ENCODE measurements at places on chromosomes 12 and 14.

DNA sequence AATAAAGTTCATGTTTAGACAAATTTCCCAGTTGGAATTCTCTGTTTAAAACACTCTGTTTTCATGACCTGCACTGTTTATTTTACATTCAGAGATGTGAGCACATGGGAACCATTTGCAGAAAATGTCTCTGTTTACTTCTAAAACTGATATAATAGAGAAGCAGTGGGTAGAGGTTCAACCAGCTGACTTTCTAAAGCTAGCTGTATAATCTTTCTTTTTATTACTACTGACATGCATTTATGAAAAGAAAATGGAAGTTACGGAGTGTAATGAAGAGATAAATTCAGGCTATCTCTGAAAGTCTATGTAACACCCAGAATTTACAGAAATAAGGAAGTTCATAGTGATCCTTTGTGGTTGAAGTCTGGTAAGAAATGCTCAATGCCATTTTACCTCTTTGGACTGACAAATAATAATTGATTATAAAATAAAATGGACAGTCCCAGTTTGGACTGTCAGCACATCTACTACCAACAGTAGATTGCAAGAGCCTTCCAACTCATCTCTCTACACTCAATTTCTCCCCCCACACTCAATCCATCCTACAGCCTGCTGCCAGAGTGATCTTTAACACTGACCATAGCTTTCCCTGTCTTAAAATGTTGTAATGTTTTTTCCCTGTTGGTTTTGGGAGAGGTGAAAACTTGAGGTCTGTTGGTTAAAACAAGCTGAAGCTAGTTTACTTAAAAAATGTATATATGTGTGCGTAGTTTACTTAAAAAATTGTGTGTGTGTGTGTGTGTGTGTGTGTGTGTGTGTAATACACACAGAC, 137.4 kb downstream of the AEBP2 start:
- no peaks in the 10 kb centered on the region for H3K4me1 ChIP-seq
- H3K4me3 ChIP-seq = no peak overlapping the region
- no peaks in the 10 kb centered on the region for H3K36me3 ChIP-seq

DNA sequence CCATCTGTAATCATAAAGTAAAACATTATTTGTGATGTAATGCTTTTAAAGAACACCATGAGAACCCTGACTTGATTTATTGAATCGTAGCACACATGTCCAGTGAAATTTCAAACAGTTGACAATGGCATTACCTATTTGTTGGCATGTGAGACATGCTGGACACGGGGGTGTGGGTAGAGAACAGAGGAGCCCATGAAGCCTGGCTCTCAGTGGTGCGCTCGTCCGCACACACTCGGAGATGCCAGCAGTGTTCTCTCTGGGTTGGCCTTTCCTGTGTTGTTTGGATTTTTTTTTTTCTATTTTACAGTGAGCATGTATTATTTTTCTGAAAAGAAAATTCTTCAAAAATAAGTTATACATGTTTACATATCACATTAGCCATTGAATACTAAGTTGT, 78.2 kb downstream of the PPP2R5C start:
- no peak overlapping the region for H3K27ac ChIP-seq
- no peak for DNase-seq
- H3K4me1 ChIP-seq = peaks cover 5% of the 10 kb centered on the region
- H3K36me3 ChIP-seq = peaks cover 9% of the 10 kb centered on the region

DNA sequence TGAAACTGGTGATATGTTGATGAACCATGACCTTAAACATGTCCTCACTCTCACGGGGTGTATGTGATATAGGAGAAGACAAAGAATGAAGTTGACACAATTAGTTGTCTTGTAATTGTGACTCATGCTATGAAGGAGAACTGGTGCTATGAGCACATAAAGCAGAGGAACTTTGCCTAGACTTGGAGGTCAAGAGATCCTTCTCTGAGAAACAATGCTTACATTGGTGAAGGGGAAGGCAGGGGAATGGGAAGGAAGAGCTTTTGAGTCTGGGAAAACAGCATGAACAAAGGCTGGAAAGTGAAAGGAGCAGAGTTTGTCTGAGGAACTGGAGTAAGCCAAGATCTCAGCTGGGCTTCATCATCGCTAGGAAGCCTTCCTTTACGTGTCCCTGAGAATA, 83.2 kb downstream of the MYRFL start:
- peaks cover 3% of the 10 kb centered on the region for H3K4me1 ChIP-seq
- H3K4me3 ChIP-seq = no peak overlapping the region
- no peaks in the 10 kb centered on the region for H3K36me3 ChIP-seq
- H3K27ac ChIP-seq = no peak overlapping the region

GRCh38 chr14:68951035-68951797, 27.9 kb downstream of the ACTN1 start:
- H3K27me3 ChIP-seq = no peaks in the 10 kb centered on the region
- H3K27ac ChIP-seq = no peak overlapping the region
- peaks cover 9% of the 10 kb centered on the region for H3K4me1 ChIP-seq
- peaks cover 30% of the 10 kb centered on the region for H3K36me3 ChIP-seq

- no peaks in the 10 kb centered on the region for H3K27me3 ChIP-seq
- no peak overlapping the region for H3K4me3 ChIP-seq
- no peak for DNase-seq
- H3K27ac ChIP-seq = no peak overlapping the region
- no peaks in the 10 kb centered on the region for H3K4me1 ChIP-seq
These were observed 69.9 kb downstream of the TBX3 start for GRCh38 chr12:114614040-114614439.

DNA sequence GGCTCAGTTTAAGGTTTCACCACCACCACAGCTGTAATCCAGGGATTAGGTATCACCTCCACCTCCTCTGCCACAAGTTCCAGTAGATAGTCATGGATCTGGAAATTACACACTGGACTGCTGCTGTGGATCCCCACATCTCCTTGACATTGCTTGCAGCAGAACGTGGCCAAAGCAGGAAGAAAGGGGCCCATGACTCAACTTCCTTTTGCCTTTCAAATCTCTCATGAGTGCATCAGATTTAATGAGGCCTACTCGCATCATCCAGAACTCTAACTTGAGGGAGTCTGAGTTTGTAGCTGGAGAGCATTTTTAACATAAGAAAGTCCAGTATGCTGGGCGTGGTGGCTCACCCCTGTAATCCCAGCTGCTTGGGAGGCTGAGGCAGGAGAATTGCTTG, 29.2 kb upstream of the TMED10 start:
- no peak for DNase-seq
- no peak overlapping the region for H3K27ac ChIP-seq
- H3K27me3 ChIP-seq = no peaks in the 10 kb centered on the region
- no peaks in the 10 kb centered on the region for H3K36me3 ChIP-seq

- H3K4me1 ChIP-seq = no peaks in the 10 kb centered on the region
- no peaks in the 10 kb centered on the region for H3K27me3 ChIP-seq
- no peaks in the 10 kb centered on the region for H3K36me3 ChIP-seq
- H3K4me3 ChIP-seq = no peak overlapping the region
- H3K27ac ChIP-seq = no peak overlapping the region
- DNase-seq = no peak
These were observed 202.2 kb downstream of the KTN1 start for GRCh38 chr14:55782166-55782565.

GRCh38 chr12:94190623-94191022, 42.2 kb downstream of the PLXNC1 start:
- no peaks in the 10 kb centered on the region for H3K27me3 ChIP-seq
- peaks cover 9% of the 10 kb centered on the region for H3K4me1 ChIP-seq
- no peak for DNase-seq
- H3K27ac ChIP-seq = no peak overlapping the region

- H3K27me3 ChIP-seq = peaks cover 94% of the 10 kb centered on the region
- peak; percentile 89 for DNase-seq
- no peak overlapping the region for H3K27ac ChIP-seq
- no peaks in the 10 kb centered on the region for H3K36me3 ChIP-seq
- peak overlapping the region; percentile 70 for H3K4me3 ChIP-seq
- no peaks in the 10 kb centered on the region for H3K4me1 ChIP-seq
These were observed 7.1 kb upstream of the ASCL1 start for GRCh38 chr12:102950107-102950949.

- no peaks in the 10 kb centered on the region for H3K27me3 ChIP-seq
- peaks cover 13% of the 10 kb centered on the region for H3K36me3 ChIP-seq
- no peak overlapping the region for H3K4me3 ChIP-seq
- DNase-seq = no peak
- H3K27ac ChIP-seq = no peak overlapping the region
These were observed 8.7 kb downstream of the TM7SF3 start for GRCh38 chr12:27005495-27005894.

DNA sequence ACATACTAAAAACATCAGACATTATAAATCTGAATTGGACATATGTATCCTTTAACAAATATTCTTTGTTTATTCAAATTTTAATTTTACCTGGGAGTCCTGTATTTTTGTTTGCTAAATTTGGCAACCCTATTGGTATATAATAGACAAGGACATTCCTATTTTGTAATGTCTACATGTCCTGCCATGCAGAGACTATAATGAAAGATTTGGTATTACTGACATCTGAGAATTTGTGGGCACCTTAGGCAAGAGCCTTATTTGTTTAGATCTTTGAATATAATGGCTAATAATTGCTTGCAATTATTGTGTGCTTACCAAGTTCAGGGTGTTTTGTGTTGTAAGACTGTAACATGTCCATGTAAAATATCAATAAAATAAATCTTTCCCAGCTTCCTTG, 334.4 kb downstream of the KCNH5 start:
- DNase-seq = no peak
- H3K4me3 ChIP-seq = no peak overlapping the region
- no peaks in the 10 kb centered on the region for H3K36me3 ChIP-seq
- H3K4me1 ChIP-seq = no peaks in the 10 kb centered on the region
- peak overlapping the region; percentile 15 for H3K27ac ChIP-seq

GRCh38 chr14:90658541-90658967, 157.7 kb downstream of the TTC7B start:
- H3K4me3 ChIP-seq = no peak overlapping the region
- no peak for DNase-seq
- no peaks in the 10 kb centered on the region for H3K4me1 ChIP-seq

DNA sequence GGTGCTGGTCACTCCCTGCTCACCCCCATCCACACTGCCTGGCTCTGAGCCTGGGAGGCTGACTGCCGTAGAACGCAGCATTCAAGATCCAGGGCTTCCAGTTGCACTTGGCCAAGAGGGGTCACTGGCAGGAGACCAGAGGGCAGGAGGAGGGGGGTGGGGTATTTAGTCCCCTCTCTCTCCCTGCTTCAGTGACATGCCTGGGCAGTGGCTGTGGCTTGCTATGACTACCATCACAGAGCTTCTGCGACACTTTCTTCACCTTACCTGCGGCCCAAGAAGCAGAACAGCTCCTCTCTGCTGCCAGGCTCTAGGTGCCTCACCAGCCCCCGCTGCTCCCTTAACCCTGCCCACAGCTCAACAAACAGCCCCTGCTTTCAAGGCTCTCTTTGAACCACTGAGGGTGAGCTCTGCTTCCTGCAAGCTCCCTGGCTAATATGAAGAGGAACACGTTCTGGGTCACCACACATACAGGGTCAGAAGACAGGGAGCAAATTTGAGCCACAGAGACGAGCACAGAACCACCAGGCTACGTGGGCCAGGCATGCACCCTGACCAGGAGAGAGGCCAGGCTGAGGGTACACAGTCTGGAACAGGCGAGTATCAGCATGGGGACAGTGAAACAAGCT, 55.7 kb downstream of the ITPK1 start:
- no peaks in the 10 kb centered on the region for H3K27me3 ChIP-seq
- H3K36me3 ChIP-seq = no peaks in the 10 kb centered on the region
- no peak overlapping the region for H3K4me3 ChIP-seq
- peaks cover 20% of the 10 kb centered on the region for H3K4me1 ChIP-seq
- H3K27ac ChIP-seq = no peak overlapping the region
- peak; percentile 80 for DNase-seq

GRCh38 chr14:72657214-72657921, 236.5 kb downstream of the DPF3 start:
- no peak for DNase-seq
- no peak overlapping the region for H3K27ac ChIP-seq
- H3K27me3 ChIP-seq = no peaks in the 10 kb centered on the region
- H3K4me3 ChIP-seq = no peak overlapping the region
- H3K36me3 ChIP-seq = no peaks in the 10 kb centered on the region

GRCh38 chr14:75699331-75699730, 38.3 kb downstream of the TTLL5 start:
- H3K36me3 ChIP-seq = peaks cover 84% of the 10 kb centered on the region
- H3K4me1 ChIP-seq = peaks cover 7% of the 10 kb centered on the region
- no peak overlapping the region for H3K27ac ChIP-seq
- DNase-seq = no peak

All from endodermal cell (in vitro differentiated cells).